ENCODE measurements at places on chromosomes 7 and 10.

DNA sequence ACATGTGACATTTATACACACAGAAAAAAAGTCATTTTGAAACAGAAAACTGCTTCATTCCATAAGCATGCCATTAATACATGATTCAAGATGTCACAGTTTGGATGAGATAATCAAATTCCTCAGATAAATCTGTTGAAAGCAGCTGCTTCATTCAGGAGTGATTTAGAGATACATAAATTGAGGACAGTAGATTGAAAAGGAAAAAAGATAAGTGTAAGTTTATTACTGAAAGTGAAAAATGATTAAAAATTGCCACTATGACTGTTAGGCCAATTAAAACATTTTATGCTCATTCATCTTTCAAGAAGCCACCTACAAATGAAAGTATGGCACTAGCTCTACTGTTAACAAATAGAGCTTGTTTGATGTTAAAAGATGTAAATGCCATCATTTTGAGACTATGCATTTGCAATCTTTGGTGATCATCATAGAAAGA is 136.9 kb upstream of the CDK6 start:
- no peak for DNase-seq

DNA sequence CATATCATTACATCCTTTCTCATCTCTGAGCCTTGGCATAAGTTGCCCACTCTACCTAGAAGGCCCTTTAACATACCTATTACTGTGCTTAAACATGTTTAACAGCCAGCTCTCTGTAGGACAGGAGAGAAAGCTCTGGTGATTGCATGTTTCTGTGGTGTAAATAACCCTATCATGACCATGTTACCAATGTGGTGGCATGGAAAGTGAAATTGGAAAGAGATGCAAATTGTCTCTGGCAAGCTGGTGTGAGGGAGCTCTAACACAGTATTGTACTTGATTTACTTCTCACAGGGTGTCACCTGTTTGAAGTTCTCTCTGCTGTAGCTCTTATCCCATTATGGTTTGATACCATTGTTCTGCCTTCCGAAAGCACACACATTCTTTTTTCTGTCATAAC is 231.8 kb upstream of the DKK1 start:
- DNase-seq, result no peak

- no peak for DNase-seq
These were observed 28.1 kb downstream of the DNMBP start for GRCh38 chr10:99981581-99982199.

- DNase-seq, result no peak
These were observed 76.7 kb downstream of the SKAP2 start for GRCh38 chr7:26787701-26788100.

DNA sequence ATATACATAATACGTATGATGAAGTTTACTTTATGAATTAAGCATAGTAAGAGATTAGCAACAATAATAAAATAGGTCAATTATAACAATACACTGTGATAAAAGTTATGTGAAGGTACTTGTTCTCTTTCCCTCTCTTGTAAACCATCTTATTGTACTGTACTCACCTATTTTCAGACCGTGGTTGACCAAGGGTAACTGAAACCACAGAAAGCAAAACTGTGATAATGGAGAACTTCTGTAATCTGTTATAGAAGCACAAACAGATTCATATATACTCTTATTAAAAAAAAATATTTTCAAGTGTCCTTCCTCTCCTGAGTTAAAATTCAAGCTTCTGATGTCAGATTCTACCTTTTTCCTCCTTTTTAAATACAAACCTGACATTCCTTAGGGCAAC is 1247.8 kb upstream of the SORCS1 start:
- DNase-seq, result peak; percentile 36

DNA sequence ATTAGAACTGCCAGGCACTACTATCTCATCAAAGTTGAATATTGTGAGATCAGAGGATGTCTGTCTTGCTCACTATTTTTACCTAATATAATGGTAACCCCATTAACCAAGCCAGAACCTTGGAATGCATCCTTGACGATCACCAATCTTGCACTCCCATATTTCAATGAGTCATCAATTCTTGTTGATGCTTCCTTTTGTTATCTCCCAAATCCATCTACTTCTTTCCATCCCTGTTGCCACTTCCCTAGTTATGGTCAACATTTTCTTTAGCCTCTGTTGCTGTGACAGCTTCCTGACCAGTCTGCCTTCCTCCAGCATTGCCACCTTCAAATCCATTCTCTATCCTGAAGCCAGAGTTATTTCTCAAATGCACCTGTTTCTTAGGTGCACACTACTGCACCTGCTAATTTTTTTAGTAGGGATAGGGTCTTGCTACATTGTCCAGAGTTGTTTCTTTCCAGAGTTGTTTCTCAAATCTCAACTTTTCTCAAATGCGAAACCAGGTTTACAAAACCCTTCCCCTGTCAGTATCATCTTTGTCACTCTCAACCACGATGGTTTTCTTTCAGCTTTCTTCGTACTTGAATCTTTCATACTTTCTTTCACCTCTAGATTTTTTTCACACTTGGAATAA is 15.7 kb downstream of the ITGA8 start:
- DNase-seq, result no peak

DNA sequence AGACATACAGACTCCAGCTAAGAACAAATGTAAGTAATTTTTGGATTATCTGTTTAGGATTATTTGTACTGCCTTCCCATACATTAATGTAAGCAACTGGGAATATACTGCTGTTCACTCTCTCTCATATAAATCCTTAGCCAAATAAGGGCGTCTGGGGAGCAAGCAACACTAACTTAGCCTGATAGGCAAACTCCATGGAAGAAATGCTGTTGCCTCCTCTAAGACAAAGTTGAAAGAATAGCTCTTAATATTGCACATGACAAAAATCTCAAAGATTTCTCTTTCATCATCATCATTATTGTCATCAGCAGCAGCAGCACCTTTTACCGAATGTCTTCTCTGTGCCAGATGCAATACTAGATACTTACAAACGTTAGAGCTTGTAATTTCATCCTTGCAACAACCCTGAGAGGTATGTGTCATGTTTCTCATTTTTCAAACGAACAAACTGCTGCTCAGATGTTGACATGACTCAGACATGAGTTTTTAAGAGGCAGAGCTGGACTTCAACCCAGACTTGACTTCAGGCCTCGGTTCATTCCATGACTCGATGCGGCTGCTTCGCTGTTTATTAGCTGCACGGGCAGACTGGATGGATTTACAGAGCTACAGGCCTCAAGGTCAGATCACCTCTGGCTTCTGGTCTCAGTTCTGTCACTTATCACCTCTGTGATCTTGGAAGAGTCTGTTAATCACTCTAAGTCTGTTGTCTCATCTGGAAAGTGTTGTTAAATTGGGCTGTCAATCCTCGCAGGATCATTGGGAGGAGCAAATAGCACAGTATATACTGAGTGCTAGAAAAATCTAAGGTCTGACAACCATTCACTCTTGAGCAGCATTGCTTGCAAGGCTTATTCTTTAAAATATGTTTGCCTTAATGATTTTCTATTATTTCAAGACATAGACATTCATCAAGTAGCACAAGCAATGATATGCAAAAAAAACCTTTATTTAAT is 126.3 kb upstream of the CELF2 start:
- DNase-seq, result peak; percentile 33

DNA sequence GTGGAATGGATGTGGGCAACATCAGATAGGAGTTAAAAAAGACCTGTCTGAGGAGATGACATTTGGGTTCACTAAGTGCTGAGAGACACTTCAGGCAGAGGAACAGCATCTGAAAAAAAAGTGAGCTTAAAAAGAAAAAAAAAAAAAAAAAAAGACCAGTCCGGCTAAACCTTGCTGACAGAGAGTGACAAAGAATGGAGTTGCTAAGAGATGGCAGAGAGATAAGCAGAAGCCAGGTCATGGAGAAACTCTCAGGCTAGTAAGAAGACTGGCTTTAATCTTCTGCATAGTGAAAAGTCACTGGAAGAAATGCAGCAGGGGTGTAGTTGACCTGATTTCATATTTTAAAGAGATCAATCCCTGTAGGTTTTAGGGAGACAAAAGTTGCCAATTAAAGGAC is 711.1 kb upstream of the SEMA3D start:
- no peak for DNase-seq

DNA sequence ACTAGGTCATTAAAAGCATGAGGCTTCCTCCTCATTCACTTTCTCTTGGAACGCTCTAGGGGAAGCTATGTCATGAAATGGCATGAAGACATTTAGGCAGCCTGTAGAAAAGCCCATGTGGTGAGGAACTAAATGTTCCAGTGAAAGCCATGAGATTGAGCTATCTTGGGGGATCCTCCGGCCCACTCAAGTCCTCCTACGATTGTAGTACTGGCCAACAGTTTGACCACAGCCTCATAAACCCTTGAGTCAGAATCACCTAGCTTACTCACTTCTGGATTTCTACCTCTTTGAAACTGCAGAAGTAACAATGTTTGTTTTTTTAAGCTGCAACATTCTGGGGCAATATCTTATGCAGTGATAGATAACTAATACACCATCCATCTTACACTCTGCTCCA is 605.1 kb downstream of the SORCS1 start:
- DNase-seq, result no peak

DNA sequence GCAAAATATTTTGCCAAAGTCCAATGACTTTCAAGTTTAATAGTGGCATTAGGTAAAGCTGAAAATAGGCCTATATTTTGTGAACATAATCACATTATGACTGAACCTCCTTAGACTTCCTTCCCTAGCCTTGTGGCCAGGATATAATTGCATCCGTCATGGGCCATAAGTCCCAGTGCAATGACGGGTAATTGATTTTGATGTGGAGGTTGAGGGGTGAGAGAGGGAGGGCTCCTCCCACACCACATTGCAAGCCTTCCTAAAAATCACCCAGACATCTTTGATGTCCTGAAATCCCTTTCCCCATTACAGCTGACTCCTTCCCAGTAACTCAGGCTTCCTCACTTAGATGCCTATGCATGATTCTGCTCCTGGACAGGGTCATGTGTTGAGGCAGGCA is 25.6 kb downstream of the TAS2R41 start:
- DNase-seq, result no peak

DNA sequence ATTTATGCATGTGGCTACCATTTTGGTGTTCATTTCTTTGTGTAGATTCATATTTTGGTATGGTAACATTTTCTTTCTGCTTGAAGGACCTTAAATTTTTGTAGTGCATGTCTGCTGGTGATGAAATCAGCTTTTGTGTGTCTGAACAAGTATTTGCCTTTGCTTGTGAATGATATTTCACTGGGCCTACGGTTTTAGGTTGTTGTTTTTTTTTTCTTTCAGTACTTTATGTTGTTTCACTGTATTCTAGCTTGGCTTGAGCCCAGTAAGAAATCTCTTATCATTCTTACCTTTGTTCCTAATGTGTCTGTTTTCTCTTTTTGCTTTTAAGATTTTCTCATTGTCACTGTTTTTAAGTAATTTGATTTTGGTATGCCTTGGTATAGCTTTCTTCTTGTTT is 31.9 kb downstream of the SAMD8 start:
- no peak for DNase-seq

- no peak for DNase-seq
These were observed 83.9 kb downstream of the HECW1 start for GRCh38 chr7:43196379-43196778.

GRCh38 chr10:74822101-74822500 is 4.3 kb upstream of the KAT6B start:
- no peak for DNase-seq

DNA sequence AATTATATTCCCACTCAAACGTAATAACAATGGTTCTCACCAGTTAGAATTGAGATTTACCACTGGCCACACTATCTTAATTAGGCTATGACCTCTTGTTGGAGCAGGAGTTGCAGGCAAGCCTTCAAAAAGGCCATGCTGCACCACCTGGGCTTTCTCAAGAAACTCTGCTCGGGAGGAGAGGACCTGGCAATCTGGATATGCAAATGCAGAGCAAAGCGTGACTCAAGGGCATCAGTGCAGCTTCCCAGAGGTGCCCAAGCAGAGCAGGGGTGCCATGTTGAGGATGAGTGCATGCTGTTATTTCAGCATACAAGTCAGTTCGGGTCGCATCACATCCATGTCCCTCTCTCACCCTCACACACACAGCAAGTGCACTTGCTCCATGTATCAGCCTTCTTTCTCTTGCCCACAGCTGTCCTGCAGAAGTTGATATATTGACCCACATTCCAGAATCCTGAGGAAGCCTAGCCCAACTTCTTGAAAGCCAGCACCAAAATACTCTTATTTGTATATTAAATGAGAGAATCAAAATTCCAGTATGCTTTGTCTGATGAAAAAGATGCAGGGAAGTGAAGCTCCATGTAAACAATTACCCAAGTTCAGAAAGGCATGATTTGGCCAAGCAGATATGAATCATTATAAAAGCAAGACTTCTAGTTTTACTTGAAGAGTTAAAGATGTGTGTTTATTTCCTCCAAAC is 55.7 kb upstream of the IL6 start:
- no peak for DNase-seq

DNA sequence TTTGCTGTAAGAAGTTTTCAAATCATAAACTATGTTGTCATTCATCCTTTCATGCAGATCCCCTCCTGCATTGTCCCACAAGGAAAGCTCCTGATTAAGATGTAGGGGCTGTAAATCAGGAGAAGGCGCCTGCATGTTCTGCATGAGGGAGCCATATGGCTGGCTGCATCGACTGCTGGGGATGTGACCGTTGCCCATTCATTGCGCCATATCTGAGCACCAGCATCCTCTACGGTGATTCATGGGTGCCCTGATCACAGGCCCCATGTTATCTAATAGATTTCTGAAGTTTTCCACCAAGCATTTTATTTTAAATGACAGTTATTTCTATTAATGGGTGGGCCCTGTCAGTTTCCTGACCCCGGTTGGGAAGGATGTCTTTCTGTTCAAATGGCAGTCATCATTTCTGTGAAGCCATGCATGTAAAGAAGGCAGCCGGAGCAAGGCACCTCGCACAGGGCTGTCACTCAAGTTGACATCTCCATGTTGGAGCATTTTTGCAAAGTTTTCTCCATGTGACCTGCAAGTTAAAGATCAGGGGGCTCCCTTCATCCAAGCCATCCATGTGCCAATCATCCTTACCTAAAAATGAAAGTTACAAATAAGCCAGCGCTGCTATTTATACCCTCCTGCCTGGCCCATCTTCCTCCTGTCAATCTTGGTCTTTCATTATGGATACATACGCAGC is 128.8 kb downstream of the TEX36 start:
- DNase-seq, result peak; percentile 25

DNA sequence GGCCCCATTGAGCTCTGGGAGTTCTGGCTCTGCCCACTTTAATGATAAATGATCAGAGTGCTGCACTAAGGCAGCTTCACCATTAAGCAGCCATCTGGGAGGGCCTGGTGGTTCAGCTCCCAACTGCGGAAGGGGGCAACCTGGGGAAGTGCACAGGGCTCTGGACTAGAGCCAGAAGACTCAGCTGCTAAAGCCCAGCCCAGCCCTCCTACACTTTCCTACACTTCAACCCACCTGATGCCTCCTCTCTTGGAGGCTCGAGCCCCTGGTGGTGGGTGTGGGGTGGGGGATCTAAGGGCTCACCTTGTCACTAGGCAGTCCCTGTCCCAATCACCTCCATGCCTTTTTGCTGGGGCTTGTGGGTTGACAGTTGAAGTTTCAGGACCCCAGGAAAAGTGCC is 60.6 kb upstream of the ANTXRL start:
- no peak for DNase-seq

DNA sequence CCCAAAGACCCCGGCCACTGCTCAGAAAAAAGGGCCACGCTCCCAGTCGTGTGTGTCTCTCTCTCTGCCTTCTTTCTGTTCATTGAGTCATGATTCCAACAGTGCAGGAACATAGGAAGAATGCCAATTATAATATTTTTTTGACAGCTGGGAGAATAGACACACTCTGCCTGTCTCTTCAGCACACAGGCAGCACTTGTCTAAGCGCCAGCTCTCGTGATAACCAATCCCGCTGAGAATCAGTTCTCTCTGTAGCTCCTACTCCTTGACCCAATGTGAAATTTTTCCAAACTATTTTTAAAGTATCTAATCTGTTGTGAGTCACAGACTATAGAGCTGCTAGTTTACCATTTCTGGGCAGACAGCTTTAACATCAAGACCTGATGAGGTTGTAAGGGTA is 145.7 kb upstream of the RHEB start:
- DNase-seq, result no peak
